AG08395 (cell line): ENCODE measurements at places on chromosomes 1 and 21.

DNA sequence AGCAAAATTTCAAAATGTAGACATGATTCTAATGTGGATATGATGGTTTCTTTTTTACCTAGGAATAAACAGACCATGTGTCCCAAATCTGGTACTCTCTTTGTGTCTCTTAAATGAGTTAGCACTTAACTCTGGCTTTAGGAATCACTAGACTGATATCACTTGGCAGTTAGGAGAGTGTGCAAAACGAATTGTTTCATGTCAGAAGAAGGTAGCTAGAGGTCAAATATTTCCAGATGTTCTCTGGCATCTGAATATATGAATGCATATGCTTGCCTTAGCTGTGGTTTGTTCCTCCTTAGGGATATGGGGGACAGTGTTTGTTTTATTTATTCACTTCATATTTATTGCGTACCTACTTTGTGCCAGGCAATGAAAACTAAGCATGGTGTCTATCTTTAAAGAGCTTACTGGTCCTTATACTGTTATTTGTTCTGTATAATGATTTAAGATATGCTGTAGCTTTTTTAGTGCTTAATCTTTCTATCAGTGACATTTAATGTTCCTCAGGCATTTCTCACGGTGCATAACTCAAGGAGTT lies 65.2 kb downstream of the LRRC8C start:
- no peak for DNase-seq

DNA sequence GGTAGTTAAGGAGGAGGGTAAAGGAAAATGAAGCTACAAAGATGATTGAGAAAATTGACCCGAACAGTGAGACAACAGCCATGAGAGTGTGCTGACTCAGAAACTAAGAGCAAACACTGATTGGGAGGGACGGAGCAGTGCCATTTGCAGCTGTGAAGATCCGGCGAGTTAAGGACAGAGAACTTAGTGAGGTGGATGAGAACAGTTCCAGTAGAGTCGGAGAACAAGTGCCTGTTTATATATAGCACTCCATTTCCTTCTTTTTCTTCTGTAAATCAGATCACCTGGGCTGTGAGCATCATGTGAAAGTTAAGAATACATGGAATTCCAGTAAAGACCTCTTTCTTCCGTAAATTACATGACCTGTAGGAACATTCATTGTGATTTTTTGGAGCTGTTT lies 145.7 kb downstream of the KCNK2 start:
- DNase-seq, result no peak

GRCh38 chr1:173410794-173411236 lies 66.3 kb upstream of the PRDX6 start:
- DNase-seq, result no peak

- no peak for DNase-seq
Measured at GRCh38 chr1:111965781-111966443, 23.6 kb downstream of the KCND3 start.

DNA sequence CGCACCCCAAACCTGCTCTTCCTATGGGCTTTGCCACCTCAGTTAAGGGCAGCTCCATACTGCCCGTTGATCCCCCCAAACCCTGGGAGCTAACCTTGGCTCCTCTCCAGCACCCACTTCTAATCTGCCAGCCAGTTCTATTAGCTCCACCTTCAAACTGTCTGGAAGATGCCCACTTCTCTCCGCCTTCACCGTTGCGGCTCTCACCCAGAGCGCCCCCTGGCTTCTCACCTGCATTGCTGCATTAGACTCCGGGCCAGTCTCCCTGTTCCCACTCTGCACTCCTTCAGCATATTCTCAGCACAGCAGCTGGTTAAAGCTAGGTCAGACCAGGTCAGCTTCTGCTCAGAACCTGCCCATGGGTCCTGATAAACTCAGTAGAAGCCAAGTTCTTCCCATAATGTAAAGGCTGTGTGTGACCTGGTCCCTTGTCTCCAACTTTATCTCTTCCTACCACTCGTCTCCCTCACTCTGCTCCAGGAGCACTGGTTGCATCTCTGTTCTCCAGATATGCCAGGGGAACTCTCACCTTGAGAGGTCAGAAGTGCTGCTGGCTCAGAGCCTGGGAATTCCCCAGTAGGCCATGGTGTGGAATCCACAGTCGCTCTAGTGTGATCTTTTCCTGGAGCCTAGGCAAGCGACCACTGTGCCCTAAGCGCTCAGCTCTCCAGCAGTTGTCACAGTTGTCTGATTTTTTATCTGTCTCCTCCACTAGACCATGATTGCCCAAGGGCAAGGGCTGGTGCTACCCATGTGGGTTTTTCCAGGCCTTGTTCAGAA lies 150.3 kb downstream of the HMGB4 start:
- DNase-seq, result peak; percentile 20

DNA sequence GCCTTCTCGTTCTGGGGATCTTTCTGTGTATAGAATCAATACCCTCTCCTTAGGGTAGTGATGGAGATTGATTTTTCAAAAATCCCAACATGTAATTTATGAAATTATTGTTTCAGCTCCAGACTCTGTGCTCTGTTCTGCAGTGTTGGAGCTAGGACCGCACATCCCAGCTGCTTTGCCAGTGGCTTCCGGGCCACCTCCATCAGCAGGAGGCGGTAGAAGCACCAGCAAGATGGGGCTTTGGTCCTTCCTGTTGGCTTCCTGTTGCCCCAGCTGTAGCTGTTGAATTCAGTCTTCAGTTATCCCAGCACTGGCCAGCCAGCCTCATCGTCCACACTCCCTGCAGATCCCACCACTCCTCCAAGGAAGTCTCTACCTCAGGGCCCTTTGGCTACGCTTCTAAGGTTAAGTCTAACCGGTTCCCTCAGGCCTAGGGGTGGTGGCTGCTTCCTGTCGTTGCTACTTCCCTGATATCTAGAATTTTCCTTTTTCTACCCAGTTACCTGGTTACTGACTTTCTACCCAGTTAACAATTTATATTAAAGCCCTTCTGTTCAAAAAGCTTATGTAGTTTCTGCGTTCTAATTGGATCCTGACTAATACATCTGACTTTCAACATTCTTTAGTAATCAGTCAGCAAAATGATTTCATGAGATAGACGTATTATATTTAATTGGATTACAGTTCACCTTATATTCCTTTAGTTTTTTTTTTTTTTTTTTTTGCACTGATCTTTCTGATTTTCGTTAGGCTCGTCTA lies 24.6 kb downstream of the GALNT2 start:
- peak; percentile 21 for DNase-seq

- no peak for DNase-seq
Measured at GRCh38 chr1:113515498-113515897, 125.2 kb downstream of the MAGI3 start.

GRCh38 chr1:115473986-115474565 lies 136.0 kb upstream of the NGF start:
- no peak for DNase-seq
